ENCODE measurements at places on chromosomes 3 and 15.

GRCh38 chr3:70273492-70273891 lies 38.9 kb downstream of the MDFIC2 start:
- no peak for DNase-seq

GRCh38 chr3:73326396-73326795 lies 264.9 kb downstream of the EBLN2 start:
- no peak for DNase-seq

DNA sequence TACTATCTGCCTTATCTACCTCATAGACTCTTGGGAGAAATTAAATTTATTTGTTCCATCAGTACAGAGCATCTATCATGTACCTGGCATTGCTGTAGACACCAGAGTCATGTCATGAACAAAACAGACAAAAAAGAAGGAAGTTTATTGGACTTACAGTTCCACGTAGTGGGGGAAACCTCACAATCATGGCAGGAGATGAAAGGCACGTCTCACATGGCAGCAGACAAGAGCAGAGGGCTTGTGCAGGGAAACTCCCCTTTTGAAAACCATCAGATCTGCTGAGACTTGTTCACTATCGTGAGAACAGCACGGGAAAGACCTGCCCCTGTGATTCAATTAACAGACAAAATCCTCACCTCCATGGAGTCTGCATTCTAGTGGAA lies 25.6 kb upstream of the ACAP2 start:
- DNase-seq = no peak

- no peak for DNase-seq
These were observed 104.7 kb downstream of the SERPINI1 start for GRCh38 chr3:167840247-167840646.

DNA sequence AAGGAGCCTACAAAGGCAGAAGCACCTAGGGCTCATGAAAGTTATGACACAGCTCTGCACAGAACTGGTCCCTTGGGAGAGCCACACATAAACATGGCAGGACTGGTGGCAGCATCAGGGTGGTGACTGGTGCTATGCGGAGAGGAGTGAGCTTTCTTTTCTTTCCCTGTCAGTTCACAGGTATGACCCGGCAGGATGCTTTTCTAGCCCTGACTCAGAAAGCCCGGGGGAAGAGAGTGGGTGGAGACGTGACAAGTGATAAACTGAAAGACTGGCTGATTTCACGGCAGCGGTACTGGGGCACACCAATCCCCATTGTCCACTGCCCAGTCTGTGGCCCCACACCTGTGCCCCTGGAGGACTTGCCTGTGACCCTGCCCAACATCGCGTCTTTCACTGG lies 103.0 kb downstream of the LARS2 start:
- DNase-seq = no peak

- DNase-seq = no peak
These were observed 156.4 kb downstream of the NTRK3 start for GRCh38 chr15:88100181-88100580.

- no peak for DNase-seq
These were observed 57.7 kb upstream of the CTSH start for GRCh38 chr15:79002581-79002980.

- no peak for DNase-seq
These were observed 80.1 kb upstream of the TRIM42 start for GRCh38 chr3:140597792-140598191.

DNA sequence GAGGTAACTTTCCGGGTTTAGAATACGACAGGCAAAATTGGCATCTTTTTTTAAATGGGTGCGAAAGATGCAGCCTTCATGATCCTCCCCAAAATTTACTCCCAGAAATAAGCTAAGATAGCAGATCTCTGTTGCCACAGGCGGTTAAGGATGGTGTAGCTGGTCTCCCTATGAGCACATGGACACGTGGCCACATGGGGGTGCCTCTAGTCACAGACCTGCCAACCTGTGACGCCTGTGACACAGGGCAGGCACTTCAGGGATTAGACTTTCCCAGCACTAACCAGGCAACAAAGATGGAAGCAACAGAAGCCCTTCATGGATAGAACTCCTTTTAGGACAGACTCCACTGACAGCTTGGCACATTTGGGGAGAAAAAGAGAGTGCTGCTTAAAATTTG lies 320.3 kb downstream of the THSD4 start:
- no peak for DNase-seq

DNA sequence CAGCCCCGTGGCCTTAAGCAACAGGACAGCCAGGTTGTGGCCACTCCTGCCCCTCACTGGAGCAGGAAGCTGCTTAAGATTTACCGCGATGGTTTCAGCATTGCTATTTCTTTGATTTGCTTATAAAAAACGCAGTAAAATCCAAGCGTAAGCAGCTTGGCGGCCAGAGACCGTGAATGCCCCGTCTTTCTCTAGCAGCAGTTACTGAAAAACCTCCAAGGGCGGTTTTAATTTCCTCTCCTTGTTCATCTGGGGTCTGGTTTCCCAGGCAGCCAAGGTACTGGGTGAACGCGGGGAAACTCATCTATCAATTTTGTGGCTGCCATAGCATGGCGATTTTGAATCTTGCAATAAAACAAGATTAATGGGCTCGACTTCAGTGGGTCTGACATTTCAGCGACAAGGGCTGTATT lies 130.3 kb downstream of the MINAR1 start:
- no peak for DNase-seq

DNA sequence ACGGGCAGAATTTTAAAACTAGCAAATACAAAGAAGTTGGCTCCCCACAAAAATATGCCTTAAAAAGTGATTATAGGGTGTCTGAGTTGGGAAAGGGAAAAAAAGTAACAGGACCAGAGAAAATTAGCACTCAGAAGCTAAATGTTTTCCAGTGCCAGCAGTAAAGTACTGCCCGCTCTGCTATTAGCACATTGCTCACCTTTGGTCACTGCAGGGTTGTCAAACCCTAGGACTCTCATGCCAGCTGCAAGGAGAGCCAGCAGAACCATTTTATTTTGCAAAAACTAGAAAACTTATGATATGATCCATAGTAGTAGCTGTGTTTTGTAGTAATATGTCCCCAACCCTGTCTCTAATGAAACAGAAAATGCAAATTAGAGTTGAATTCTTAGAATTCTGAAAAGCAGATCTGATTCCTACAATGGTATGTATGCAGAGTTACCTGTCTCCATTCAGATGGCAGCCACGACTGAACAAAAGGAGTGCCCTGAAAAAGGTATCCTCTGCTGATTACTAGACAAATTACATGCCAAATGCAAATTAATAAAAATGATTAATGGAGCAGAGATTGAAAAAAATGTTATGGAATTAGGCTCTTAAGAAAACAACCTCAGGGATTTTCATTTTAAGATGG lies 150.3 kb downstream of the SNRK start:
- no peak for DNase-seq

- no peak for DNase-seq
These were observed 11.6 kb downstream of the TAMM41 start for GRCh38 chr3:11835028-11835639.

DNA sequence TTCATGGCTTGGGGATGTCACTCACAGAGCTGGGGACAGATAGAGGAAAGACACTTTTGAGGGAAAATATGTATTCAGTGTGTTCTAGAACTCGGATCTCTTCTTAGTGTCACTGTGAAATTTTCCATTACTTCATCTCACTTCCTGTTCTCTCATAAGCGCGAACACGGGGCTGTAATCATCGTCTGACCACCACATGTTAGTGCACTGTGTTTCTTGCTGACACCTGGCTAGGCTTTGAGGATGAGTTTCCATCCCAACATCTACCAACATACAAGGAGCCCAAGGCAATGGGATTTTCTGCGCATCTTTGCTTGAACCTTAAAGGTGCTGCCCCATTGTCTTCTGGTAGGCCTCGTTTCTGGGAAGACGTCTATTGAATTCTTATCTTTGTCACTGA lies 84.0 kb downstream of the LIPC start:
- DNase-seq = no peak

DNA sequence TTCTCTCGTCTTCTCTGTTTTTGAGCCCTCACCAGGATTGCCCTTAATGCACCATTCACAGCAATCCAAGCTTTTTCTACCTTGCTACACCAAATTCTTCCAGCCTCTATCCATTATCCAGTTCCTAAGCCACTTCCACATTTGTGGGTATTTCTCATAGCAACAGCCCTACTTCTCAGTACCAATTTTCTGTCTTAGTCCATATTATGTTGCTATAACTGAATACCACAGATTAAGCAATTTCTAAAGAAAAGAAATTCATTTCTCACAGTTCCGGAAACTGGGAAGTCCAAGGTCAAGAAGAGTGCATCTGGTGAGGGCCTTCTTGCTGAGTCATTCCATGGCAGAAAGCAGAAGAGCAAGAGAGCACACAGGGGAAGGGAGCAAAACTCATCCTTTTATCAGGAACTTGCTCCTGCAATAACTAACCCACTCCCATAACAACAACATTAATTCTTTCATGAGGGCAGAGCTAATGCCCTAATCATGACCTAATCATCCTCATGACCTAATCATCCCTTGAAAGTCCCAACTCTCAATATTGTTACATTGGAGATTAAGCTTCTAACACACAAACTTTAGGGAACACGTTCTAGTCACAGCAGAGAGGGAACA lies 9.7 kb upstream of the EIF1B start:
- DNase-seq = no peak

DNA sequence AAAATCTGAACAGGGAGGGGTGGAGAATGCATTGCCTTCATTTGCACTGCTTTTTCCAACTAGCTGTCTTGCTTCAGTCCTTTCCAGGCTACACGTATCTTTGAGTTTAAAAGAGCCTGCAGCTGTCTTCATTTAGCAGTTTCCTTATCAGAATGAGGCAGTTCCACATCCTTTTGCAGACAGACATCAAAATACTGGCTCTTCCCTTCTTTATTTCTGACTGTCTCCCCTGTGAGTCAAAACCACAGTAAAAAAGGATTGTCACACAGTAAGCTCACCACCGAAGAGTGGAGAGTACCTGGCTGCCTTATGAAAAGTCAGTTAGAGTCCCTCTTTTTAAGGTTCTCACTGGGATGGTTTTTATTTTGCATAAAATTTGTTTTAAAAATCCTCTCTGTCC lies 205.5 kb upstream of the CD96 start:
- no peak for DNase-seq

- no peak for DNase-seq
These were observed 19.1 kb downstream of the ZNF710 start for GRCh38 chr15:90020021-90020735.

DNA sequence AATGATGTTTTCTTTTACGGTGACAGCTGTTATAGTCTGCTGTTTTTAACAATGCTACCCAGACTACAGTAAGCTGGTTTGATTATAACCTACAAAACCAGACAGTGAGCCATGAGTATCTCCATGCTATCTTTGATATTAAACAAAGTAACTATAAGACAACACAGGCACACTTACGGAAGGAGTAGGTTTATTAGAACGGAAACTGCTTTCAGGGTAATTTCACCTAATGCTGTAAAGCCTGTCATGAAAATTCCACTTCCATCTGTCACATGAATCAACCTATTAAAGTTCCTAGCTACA lies 33.0 kb downstream of the VPS13C start:
- no peak for DNase-seq

- DNase-seq = no peak
These were observed 22.1 kb upstream of the CRBN start for GRCh38 chr3:3201611-3202010.

- no peak for DNase-seq
These were observed 87.9 kb upstream of the CHD2 start for GRCh38 chr15:92812271-92812670.

- no peak for DNase-seq
These were observed 167.6 kb downstream of the RAB11A start for GRCh38 chr15:66036859-66037258.

DNA sequence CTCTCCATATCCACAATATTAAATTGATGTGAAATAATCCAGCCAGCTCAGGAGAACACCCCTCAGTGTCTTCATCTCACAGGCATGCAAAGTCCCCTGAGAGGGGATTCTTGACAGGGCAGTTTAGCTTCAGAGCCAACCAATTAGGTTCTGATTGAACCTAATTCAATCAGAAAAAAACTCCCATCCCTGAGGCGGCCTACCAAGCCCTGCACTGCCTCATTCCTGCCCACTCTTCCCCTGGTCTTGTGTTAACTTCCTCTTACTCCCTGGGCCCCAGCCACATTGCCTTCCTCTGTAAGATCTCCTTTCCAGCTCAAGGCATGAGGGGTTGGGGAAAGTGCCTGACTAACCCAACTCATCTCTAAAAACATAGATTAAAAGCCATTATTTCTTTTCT lies 46.1 kb downstream of the FRMD4B start:
- no peak for DNase-seq

GRCh38 chr3:183664913-183665381 lies 29.5 kb downstream of the KLHL24 start:
- no peak for DNase-seq

DNA sequence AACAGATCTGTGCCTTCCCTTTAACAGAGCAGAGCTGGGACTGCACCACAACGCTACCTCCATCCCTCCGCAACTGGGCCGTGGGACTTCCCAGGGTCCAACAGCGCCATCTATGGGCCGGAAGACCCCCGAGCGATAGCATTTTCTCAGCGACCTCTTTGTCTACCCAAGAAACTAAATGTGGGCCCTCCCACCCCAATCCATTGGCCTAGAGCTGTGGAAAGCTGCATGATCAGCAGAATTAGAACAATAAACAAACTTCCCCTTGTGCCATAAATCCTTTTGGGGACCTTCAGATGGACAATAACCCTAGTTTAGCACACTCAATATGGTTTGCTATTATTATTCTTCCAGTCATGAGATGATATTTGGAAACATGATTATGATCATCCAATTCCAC lies 74.8 kb upstream of the NTRK3 start:
- DNase-seq = no peak

DNA sequence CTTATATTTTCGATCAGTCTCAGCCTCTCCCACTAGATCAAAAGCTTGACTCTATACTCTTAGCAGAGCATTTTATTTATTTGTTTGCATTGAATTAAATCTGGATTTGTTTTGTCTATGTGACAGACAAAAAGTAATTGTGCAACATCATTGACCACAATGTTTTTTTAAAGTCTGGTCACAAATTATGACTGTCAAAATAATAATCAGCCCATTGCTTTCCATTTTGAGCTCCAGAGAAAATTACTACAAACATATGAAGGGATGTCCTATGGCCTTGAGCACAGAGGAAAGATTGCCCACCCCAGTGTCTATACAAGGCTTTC lies 82.3 kb downstream of the FSIP1 start:
- no peak for DNase-seq

DNA sequence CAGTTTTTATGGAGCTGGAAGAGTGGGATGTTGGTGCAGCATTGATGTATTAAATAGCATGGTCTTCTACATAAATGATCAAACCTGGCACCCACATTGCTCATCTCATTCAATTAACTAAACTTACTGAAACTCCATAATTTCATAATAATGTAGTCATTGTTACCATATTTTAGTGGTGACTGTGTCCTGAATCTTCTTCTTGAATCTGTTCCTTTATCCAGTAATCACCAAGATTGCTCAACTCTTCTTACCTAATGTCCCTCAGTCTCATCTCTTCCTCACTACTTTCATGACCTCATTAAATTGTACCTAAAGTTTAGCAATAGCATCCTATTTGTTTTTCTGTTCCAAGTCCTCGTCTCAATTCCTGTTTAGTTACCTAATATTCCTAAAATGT lies 69.8 kb downstream of the FGF7 start:
- DNase-seq = no peak

DNA sequence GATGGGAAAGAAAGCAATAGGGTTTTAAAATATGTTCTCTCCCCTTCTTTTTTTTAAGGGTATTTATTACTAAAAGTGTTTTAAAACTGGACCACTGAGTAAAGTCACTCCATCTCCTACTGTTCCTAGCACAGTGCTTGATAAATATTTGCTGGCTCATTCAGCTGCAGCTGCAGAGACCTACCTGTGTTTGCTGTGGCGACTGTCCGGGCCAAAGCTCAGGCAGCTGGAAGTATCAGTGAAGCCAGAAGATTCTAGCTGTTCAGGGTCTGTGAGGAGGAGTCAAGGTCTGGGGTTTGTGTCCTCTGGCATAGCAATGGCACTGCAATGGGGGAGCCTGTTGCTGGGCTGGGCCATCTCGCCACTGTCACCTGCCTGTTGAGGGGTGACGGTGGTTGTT lies 109.9 kb downstream of the RPLP1 start:
- no peak for DNase-seq

Data from NCI-H2107 (cell line).